ENCODE measurements at places on chromosomes 12 and 14.

GRCh38 chr12:124006085-124006845 is 33.2 kb downstream of the ZNF664 start:
- no peak for DNase-seq

GRCh38 chr14:76551906-76552305 is 176.0 kb downstream of the ESRRB start:
- DNase-seq = no peak

GRCh38 chr12:24460506-24460905 is 488.4 kb downstream of the BCAT1 start:
- DNase-seq = no peak

GRCh38 chr12:54413284-54414190 is 5.5 kb downstream of the ITGA5 start:
- peak; percentile 69 for DNase-seq

- no peak for DNase-seq
Observed at GRCh38 chr12:1808798-1809480, 11.4 kb upstream of the LRTM2 start.

DNA sequence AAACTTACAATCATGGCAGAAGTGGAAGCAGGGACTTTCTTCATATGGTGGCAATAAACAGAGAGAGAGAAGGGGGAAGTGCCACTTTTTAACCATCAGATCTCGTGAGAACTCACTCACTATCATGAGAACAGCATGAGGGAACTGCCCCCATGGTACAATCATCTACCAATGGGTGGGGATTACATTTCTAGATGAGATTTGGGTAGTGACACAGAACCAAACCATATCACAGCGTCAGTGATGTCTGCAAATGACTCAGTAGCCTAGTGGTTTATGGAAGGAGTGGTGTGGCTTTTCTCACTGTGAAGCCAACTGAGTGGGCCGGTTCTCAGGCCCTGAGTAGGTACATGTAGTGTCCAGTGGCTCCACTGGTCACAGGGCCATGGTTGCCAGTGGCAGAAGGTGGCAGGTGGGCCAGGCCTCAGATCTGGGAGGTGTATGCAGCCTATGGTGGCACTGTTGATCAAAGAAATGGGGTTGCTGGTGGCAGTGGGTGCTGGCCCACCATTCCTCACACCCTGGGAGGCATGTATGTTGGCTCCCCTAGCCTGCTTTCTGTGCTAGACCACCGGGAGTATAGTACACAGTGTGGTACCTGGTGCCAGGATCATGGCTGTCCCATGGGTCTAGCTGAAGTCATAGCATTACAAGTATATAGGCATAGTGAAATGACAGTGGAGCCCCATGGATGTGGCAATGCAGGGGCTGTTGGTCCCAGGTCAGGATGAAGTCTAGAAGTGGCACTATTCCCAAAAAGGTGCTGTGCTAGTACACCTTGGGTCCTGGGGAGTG is 191.9 kb downstream of the NUBPL start:
- DNase-seq = no peak

GRCh38 chr12:31004666-31005065 is 69.0 kb upstream of the DDX11 start:
- DNase-seq = no peak

DNA sequence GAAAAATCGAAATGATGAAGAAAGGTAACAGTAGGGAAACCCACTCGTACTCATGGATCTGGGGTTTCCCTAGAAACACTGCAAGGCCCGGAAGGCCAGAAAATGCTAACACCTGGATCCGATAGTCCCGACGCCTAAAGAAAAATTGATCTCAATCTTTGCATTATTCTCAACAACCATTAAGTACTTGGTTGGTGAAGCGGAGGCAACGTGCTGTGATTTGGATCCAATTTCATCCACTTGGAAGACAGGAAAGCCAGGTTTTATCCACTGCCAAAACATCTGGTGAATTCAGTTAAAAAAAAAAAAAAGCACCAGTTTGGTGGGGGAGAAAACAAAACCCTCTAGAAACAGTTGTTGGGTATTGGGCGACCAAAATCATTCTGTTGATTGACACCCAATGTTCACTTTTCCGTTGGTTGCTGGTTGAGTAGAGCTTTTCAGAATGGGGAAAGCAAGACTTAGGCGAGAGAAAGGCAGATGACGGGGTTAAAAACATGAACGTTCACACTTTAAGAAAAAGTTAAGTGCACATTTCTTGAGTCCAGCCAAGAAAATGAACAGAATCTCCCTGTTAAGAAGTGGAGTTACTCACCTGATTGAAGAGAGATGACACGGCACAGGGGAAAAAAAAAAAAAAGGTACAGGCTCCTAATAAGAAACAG is 41.9 kb upstream of the MED13L start:
- no peak for DNase-seq

- DNase-seq = no peak
Observed at GRCh38 chr14:71933001-71933587, 865 bp downstream of the RGS6 start.

DNA sequence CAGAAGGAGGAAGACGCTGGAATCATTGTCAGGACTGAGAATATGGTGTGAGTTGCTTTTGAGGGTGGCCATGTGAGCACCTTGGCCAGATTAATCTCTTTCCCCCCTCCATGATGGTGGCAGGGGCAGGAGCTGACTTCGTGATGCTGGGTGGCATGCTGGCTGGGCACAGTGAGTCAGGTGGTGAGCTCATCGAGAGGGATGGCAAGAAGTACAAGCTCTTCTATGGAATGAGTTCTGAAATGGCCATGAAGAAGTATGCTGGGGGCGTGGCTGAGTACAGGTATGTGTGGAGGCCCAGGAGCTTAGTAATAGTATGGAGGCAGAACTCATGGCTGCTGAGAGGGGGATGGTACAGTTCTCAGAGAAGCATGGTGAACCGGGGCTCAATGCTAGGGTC is 4.3 kb downstream of the TINF2 start:
- no peak for DNase-seq

DNA sequence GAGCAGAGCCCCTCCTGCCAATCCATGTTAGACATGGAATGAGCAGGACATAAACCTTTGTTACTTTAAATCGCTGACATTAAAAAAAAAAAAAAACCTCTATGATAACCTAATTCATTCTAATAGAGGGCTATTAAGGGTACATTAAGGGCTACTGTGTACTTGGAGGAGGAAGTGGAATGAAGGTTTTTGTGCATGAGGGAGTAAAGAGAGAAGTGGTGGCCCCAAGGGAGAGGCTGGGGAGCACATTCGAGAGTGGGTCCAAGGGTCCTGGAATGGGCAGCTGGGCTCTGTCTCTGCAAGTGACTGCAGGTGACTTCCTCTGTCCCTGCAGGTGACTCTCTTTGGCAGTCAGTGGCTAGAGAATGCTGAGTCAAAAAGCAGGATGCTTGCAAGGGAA is 32.1 kb upstream of the PTGDR start:
- DNase-seq = no peak

DNA sequence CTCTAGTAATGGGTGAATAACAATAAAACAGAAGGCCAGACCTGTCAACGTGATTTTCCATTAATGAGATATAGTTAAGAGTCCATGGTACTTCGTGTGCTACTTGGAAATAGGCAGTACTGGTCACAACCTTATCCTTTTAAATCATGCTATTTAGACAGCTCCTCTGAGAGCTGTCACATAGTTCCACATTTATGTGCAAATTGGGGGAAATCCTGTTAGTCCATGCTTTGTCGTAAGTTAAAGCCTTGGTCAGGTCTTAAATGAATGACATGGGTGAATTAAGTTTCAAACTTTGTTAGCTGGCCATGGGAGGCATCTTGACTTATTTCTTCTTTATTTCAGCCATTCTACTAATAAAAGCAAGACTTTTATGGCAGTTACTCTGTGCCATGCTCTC is 11.9 kb upstream of the BHLHE41 start:
- DNase-seq = no peak

DNA sequence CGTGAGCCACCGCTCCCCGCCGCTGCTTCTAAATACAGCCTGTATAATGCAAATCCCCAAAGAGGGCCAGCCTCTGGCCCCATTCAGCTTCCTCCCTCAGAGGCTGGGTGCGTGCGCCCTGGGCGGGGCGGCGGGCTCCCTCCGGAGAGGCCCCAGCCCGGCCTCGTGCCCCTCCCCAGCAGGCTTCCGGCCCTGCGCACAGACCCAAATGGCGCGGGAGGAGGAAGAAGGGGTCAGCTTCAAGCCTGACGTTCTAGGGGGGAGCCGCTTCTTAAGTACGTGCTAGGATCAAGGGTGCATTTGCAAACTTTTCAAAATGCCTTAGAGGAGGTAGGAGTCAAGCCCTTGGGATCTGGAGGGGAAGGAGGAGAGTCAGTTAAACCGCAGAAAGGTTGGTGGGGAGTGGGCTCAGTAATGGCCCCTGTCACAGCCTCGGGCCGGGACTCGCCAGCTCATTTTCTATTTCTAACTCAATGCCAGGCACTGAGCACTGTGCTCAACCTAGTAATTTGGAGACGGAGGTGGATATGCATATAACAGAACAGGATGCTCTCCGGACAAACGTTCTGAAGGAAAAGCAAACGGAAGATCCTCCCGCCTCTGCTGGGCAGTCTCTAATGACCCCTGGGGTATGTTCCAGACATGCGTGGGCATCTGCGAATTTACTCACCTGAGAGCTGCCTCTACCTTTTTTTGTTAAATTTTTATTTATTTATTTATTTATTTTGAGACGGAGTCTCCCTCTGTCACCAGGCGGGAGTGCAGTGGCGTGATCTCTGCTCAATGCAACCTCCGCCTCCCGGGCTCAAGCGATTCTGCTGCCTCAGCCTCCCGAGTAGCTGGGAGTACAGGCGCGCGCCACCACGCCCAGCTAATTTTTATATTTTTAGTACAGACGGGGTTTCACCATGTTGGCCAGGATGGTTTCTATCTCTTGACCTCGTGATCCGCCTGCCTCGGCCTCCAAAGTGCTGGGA is 32.3 kb downstream of the NINJ2 start:
- DNase-seq = no peak

DNA sequence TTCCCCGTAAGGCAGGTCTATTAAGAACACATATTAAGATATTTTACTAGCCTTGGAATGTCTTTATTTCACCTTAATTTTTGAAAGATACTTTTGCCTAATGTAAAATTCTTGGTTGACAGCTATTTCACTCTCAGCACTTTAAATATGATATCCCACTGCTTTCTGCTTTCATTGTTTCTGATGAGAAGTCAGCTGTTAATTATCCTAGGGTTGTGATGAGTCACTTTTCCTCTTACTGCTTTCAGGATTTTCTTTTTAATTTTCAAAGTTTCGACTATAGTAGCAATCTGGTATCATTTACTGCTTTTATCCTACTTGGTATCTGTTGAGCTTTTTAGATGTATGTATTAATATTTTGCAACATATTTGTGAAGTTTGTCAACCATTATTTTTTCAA is 578.9 kb upstream of the ATP2B1 start:
- no peak for DNase-seq

DNA sequence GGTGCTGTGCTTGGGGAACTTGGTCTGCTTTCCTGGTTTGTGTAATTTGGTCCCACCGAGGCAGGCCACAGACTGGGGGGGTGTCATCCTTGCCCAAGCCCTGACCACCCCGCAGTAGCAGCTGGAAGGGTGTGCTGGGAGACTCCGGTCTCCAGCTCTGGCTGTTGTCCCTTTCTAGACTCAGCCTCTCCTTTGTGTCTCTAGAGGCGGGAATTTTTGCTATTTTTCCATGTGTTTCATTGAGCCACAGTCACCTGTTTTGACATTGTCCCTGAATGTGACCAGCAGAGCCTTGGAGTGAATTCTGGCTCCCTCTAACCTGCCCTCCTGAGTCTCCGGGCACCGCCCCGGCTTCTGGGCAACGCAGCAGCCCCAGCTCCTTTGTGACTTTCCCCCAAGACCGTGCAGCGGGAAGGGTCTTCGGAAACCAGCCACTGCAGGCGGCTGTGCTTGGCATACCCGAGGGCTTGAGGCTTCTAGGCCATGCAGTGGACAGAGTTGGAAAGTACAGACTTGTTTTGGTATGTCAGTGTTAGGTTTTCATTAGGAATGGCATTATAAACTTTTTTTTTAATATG is 98.6 kb downstream of the TNFAIP2 start:
- DNase-seq = no peak

DNA sequence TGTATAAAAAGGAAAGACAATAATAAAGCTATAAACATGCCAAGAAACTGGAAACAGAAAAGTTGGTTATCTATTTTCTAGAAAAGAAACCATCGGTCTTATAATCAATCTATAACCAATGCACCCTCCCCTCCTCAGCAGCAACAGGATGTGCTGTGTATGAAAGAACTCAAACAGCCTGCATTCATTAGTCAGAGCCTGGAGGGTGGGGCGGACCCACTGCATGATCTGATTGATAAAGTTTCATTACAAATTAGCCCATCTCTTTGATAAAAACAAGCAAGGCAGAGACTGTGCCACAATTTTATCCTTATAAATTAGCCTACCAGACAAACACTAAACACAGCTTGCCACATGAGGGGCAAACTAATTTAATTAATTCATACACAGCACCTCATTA is 448.1 kb downstream of the BCAT1 start:
- DNase-seq = no peak

DNA sequence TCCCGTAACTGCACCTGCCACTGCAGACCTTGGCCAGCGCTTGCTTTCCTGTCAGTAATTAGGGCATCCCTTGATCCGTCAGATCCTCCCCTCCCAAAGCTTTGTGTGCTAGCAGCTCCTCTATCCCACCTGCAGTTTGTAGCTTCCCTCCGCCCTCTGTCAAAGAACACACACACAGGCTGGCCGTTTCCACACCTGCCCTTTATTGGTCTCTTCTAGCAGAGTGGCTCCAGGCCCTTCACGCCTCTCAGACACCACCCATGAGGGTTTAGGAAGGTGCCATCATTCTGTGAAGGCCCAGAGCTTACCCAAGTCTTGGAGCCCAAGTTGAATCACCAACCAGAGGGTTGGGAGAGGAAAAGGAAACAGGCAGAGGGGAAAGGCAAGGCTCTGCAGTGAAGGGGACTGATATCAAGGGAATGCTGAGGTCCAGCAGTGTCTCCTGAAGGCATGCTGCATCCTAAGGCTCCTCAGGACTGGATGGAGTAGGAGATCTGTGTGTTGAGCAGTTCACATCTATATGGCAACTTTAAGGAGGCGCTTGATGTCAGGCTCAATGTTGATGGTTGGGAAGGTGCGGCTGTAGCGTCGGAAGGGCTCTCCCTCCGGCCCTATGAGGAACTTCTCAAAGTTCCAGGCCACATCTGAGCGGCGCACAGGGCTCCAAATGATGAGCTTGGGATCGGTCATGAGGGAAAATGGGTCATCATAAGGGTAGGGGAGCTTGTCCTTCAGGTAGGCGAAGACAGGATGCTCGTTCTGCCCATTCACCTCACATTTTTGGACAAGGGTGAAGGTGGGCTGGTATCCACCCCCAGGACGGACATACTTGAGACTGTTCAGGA is 3.4 kb downstream of the GPX2 start:
- no peak for DNase-seq

DNA sequence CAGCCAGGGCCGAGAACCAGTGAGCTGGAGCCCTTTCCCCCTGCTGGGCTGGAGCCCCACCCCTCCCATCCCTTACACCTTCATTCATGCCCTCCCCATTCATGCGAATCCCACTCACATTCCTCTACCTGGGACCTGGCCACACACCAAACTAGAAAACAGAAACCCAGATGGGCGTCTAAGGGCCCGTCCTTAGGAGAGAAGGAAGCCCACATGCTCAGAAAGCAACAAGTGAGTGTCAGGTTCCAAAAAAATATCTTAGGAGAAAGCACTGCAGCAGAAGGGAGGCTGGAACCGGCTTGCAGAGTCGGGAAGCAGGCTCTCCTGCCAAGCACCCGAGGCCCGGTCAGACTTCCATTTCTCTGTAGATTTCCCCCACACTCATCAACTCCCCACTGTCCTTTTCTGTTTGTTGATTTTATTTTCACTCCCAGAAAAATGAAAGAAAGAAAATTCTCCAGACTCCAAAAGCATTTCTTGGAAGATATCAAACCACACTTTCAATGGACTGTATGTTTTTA is 13.6 kb downstream of the BCL11B start:
- DNase-seq = no peak

- no peak for DNase-seq
Observed at GRCh38 chr12:45263587-45263986, 47.7 kb downstream of the ANO6 start.

Measured in stimulated activated CD8-positive, alpha-beta memory T cell treated with anti-CD3 and anti-CD28 coated beads, Interleukin-4, amount 100 ng/mL, for 4 hours (primary cell).